ENCODE measurements at places on chromosomes 13 and 19. TPM values are rescaled to one million over a fixed set of nuclear protein-coding genes. Genes with fewer than 3 reads are reported as not detected.

The CDX2 gene
- not detected for total RNA-seq

The PRX gene
- total RNA-seq: 1.6 TPM

The NCR1 gene
- total RNA-seq: 5.4 TPM

The OR7D2 gene
- total RNA-seq: not detected

The ODAD3 gene
- not detected for total RNA-seq
